ENCODE measurements at places on chromosomes 6 and 20.

- no peak for DNase-seq
These were observed 390.2 kb downstream of the LAMA2 start for GRCh38 chr6:129273161-129273560.

DNA sequence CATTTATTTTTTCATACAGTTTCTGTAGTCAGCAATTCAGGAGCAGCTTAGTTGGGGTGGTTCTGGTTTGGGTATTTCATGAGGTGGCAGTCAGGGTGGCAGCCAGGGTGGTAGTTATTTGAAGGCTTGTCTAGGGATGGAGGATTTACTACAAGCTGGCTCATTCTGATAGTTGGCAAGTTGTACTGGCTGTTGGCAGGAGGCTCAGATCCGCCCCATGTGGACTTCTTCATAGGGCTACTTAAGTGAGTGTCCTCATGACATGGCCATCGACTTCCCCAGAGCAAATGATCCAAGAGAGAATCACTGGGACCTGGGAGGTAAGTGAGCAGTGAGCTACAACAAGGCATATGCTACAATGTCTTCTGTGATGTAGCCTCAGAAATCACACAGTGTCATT, 22.4 kb upstream of the CDKAL1 start:
- DNase-seq = no peak

DNA sequence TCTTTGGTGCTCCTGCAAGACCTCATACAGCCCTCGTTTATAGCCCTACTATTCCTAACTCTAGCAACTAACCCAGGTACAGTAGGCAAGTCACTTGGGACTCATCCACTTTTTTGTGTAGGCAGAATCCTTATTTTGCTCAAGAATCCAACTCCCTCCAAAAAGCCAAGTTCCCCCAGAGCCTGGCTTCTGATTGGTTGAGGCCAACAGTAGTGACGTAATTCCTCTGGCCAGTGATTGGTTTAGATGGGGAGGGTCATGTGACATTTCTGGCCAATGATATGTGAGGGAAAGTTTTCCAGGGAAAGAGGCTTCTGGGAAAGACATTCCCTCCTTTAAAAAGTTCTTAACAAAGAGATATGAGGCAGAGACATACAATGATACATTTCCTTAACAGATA, 32.1 kb downstream of the KIAA1755 start:
- DNase-seq = no peak

DNA sequence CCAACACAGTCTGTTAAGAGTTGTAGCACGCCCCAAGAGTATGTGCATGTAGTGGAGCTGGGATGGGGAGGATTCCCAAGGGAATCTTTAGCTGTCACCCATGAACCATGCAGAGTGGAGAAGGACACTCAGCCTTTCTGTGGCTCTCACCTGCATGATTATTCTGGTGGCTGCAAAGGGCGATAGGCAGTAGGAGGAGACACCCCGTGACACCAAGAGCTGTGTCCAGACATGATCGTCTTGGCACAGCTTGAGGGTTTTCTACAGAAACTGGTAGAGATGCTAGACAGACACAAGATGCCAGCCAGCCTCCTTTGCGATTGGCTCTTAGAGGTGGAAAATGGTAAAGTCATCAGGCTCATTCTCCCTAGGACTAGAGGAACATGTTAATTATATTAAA, 3.1 kb upstream of the CSE1L start:
- DNase-seq = no peak

GRCh38 chr6:38215225-38215624, 395.7 kb downstream of the ZFAND3 start:
- DNase-seq = no peak

DNA sequence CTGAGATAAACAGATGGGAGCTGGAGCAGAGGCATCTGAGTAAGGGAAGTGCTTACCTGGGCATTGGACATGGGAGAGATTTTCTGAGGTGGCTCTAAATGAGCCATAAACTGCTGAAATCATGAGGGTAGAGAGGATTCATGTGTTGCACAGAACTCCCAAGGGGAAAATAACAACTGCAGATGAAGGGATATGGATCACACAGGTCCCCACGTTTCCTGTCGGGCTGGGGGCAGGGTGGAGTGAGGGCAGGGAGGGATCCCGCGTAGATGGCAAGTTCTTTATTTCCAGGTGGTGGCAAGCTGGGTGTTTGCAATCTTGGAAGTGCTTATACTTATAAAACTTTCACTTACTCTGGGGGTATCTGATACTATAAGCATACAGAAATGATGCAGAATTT, 422.6 kb upstream of the FLRT3 start:
- DNase-seq = no peak

DNA sequence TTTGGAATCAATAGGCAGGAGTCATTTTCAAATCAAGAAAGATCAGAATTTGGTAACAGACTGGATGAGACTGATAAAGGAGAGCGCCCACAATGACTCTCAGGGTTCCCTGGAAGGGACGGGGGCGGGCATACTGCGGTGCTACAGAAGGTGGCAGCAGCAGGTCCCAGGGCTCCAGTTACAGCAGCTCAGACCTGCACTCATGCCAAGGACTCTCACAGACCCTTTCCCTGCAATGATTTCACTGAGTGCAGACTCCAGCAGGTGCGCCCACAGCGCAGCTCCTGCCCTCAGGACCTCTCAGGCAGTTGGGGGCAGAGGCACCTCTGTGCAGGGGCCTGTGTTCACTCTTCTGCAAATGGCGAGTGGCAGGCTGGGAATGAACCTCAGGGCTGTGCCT, 359.8 kb downstream of the ZFAND3 start:
- DNase-seq = no peak

GRCh38 chr6:88166493-88167351, 575 bp upstream of the CNR1 start:
- DNase-seq = no peak

- no peak for DNase-seq
These were observed 26.2 kb upstream of the FOXP4 start for GRCh38 chr6:41519745-41520699.

- DNase-seq = no peak
These were observed 1.8 kb upstream of the SAMD5 start for GRCh38 chr6:147506704-147507114.

- no peak for DNase-seq
These were observed 20.3 kb downstream of the SYNDIG1 start for GRCh38 chr20:24489631-24490260.

DNA sequence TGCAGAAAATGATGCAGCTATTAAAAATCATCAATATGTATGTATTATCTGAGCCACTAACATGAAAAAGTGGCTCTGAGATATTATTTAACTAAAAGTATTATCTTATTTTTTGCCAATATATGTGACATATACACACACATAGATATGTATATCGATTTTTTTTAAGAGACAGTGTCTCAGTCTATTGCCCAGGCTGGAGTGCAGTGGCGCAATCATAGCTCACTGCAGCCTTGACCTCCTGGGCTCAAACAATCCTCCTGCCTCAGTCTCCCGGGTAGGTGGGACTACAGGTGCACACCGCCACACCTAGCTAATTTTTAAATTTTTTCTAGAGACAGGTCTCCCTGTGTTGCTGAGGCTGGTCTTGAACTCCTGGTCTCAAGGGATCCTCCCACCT, 1.6 kb upstream of the TRAF3IP2 start:
- DNase-seq = no peak

DNA sequence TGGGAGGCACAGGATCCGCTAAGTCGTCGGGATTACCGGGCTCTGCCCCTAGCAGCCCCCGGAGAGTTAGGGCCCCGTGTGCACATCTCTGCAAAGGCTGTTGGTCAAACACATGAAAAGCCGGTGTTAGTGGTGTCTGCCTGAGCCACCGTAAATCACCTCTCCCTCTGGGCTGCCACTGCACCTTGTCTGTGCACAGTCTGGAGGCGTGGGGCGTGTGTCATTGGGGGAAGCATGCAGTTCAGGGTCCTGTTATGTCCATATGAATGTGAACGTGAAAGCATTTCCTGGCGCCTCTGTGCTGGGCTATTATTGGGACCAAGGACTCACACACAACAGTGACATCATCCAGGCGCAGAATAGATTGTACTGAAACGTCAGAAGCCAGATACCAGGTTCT, 305.6 kb downstream of the NRN1 start:
- no peak for DNase-seq

DNA sequence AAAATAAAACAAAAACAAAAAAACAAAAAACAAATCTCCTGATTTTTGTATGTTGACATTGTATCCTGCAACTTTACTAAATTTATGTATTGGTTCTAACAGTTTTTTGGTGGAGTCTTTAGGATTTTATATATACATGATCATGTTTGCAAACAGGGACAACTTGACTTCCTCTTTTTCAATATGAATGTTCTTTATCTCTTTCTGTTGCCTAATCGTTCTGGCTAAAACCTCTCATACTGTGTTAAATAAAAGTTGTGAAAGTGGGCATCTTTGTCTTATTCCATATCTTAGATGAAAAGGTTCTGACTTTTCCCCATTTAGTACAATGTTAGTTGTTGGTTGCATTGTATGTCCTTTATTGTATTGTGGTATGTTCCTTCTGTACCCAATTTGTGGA, 261.7 kb upstream of the NOX3 start:
- DNase-seq = no peak

DNA sequence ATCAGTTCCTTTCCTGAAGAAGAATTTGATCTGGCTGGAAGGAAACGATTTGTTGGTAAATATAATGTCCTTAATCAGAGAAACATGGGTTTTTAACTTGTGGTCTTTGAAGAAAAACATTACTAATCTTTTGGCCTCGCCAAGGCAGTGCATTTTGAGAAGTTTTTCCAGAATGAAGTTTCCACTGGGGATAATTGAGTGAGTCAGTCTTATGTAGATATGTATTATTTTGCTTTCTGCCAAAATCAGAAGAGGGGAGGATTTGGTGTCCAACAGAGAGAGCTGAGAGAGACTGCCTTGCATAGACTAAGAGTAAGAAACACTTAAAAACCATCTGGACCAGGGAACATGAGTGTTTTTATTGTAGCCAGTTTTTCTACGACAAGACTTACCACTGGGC, 79.9 kb downstream of the FNDC1 start:
- DNase-seq = no peak

- DNase-seq = no peak
These were observed 45.6 kb downstream of the PDE7B start for GRCh38 chr6:135897087-135897486.

GRCh38 chr20:51531712-51532456, 10.6 kb downstream of the NFATC2 start:
- DNase-seq = no peak

DNA sequence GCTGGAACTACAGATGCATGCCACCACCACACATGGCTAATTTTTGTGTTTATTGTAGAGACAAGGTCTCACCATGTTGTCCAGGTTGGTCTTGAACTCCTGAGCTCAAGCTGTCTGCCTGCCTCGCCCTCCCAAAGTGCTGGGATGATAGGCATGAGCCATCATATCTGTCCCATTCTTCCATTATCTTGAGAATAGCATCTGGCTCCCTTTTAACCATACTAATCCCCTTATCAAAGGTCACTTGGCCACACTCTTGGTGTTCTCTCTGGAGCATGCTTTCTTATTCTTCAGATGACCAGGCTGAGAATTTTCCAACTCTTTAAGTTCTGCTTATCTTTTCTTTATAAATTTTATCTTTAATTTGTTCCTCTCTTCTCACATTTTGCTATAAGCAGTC, 15.9 kb upstream of the TRERF1 start:
- DNase-seq = no peak

- no peak for DNase-seq
These were observed 53.1 kb downstream of the DSTN start for GRCh38 chr20:17622851-17623508.

- no peak for DNase-seq
These were observed 16.6 kb downstream of the TFB1M start for GRCh38 chr6:155297669-155298068.

GRCh38 chr6:76506808-76507207, 434.3 kb upstream of the IMPG1 start:
- no peak for DNase-seq

DNA sequence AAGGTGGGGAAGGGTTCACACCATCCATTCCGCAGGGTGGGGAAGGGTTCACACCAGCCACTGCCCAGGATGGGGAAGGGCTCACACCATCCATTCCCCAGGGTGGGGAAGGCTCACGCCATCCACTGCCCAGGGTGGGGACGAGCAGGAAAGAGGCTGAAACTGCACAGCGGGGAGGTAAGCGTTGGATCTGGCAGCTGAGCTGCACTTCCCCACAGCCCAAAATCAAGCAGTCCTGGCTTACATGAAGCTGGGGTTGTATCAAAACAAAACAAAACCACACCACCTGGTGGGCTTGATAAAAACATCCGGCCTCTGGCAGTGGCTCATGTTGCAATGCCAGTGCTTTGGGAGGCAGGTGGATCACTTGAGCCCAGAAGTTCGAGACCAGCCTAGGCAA, 268.5 kb downstream of the TAF4 start:
- DNase-seq = no peak

GRCh38 chr20:17545127-17545526, 13.9 kb upstream of the BFSP1 start:
- no peak for DNase-seq

DNA sequence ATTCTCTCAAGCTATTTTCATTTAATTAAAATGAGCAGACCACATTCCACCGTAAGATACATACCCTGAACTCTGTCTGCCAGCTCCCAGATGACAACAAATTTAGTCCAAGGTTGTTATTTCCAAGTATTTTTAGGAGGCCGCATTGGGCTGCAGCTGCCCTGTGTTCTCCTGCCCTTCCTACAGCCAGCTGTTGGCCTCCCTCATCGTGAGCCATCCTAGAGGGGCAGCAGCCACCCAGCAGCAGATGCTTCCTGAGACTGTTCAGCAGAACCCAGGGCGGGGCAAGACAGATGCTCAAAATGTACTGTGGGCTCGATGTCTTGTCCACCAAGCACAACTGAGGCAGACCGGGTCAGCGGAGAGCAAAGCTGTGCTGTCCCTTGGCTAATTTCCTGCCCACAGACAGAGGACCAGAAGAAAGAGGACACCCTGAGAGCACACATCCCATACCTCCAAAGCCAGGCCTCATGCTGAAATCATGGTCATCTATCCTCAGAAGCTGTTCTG, 16.4 kb downstream of the GABRR1 start:
- no peak for DNase-seq

- DNase-seq = no peak
These were observed 15.7 kb upstream of the CST7 start for GRCh38 chr20:24933266-24933908.

GRCh38 chr6:134979142-134979541, 29.2 kb upstream of the ALDH8A1 start:
- no peak for DNase-seq

DNA sequence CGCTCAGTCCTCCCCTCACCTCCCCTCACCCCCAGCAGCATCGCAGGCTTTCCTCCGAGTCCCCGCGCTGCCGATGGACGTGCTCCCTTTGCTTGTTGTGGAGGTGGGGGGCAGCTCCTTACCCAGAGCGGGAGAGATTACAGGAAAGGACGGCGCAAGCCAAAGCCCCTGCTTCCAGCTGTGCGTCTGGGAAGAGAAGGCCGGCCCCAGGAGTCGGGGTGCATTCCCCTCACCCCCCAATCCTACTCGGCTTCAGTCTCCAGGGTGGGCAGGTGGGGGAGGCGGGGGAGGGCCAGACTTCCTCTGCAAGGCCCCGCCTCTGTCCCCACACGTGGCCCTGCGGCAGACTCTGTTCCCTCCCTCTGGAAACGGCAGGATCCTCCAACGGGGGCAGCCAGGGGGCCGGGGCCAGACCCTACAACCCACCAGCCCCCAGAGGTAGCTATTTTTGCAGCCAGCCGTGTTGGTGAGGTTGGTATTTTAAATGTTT, 43.6 kb downstream of the NTSR1 start:
- DNase-seq = no peak

- no peak for DNase-seq
These were observed 270.6 kb downstream of the PRL start for GRCh38 chr6:22026164-22026678.

GRCh38 chr6:88455317-88455716, 289.2 kb upstream of the CNR1 start:
- no peak for DNase-seq
